ENCODE measurements at places on chromosomes 3 and 15. TPM values are rescaled to one million over a fixed set of nuclear protein-coding genes. Genes with fewer than 3 reads are reported as not detected.
A peak's percentile ranks its signal among the peaks of the same experiment; 100 is the strongest.

DNA sequence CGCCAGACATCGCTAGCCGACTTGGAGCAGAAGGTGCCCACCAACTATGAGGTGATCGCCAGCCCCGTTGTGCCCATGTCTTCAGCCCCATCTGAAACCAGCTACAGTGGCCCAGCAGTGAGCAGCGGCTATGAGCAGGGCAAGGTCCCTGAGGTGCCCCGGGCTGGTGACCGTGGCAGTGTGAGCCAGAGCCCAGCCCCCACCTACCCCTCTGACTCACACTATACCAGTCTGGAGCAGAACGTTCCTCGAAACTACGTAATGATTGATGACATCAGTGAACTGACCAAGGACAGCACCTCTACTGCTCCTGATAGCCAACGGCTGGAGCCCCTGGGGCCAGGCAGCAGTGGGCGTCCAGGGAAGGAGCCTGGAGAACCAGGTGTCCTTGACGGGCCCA lies 12.9 kb upstream of the APEH start:
- DNase-seq, result no peak

The SLC6A1 gene
- not detected for total RNA-seq

DNA sequence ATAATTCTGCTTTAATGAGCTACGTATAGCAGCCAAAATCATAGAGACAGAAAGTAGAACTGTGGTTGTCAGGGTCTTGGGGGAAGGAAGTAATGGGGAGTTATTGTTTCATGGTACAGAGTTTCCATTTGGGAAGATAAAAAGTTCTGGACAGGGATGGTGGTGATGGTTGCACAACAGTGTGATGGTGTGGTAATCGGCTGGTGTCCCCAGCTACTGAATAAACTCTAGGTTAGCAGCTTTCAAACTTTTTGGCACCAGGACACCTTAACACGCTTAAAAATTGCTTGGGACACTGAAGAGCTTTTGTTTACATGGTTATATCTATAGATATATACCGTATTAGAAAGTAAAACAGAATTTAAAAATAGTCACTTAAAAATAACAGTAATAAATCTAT lies 166.0 kb downstream of the NEK11 start:
- no peak for DNase-seq

DNA sequence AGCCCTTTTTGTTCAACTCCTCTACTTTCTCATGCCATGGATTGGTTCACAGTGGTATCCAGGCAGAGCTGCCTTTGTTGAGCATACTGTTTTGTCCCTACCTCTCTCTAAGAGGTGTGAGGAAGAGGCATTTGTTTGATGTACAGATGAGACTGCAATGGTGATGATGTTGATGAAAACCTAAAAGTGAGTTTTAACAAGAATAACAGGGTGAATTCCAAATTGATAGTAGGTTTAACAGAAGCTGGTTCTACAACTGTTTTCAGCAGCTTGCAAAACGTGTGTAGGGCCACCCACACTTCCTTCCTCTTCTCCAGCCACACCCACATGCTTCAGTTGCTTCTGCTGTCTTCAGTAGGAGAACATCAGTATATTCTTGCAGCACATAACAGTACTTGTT lies 10.2 kb downstream of the SNRK start:
- peak; percentile 53 for DNase-seq

DNA sequence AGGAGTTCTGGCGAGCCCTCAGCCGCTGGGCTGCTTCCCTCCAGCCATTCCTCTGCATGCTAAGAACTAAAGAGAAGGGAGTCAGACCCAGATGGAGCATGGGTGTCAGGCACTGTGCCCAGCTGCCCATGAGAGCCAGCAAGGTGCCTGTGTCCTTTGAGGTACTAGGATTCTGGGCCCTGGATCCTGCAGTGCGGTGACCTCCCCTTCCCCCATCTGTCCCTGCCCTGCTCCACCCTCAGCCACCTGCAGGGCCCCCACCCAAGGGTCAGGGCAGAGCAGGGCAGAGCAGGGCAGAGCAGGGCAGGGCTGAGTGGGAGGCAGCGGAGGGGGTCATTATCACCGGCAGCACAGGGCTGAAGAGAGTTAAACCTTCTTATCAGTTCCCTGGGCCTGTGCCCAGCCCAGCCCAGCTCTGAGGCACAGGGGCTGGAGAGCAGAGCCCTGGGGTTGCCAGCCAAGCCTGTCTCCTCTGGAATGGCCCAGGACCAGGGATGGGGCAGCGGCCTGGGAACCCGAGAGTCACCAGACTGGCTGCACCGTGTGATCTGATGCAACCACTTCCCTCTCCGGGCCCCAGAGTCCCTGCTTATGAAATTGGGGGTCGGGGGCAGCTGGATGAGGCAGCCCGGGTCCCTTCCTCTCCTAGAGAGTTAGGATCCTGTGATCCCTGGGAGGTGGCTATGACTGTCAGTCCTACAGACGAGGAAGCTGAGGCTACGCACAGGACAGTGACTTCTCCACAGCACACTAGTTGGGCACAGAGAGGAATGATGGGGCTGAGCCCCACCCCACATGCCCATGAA lies 17.3 kb downstream of the ZDHHC19 start:
- DNase-seq, result no peak

The ALDH1A2 gene
- total RNA-seq, result 2.6 TPM

DNA sequence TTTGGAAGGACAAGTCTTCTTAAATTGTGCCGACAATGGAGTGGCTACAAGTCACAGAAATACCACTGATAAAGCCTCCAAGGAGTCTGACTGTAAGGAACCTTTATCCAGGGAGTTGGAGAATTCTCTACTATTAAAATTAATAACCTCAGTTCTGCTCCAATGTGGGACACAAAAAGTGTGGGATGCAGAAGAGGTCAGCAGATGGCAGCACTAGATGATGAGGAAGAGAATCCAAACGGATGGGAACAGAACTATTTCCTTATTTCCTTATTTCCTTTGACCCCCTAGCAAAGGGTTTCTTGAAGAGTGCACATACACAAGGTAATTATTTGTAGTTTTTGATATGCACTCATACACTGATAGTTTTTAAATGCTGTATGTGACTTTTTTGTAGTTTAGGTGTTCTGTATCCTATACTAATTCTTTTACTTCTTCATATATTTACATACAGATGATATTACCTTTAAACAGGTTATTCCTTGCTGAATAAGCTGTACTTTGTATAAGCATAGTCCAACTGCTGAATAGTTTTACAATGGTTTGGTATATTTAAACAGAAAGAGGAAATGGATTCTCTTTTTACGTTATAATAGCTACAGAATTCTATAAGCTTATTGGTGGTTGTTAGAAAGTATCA lies 25.6 kb upstream of the NLGN1 start:
- no peak for DNase-seq

DNA sequence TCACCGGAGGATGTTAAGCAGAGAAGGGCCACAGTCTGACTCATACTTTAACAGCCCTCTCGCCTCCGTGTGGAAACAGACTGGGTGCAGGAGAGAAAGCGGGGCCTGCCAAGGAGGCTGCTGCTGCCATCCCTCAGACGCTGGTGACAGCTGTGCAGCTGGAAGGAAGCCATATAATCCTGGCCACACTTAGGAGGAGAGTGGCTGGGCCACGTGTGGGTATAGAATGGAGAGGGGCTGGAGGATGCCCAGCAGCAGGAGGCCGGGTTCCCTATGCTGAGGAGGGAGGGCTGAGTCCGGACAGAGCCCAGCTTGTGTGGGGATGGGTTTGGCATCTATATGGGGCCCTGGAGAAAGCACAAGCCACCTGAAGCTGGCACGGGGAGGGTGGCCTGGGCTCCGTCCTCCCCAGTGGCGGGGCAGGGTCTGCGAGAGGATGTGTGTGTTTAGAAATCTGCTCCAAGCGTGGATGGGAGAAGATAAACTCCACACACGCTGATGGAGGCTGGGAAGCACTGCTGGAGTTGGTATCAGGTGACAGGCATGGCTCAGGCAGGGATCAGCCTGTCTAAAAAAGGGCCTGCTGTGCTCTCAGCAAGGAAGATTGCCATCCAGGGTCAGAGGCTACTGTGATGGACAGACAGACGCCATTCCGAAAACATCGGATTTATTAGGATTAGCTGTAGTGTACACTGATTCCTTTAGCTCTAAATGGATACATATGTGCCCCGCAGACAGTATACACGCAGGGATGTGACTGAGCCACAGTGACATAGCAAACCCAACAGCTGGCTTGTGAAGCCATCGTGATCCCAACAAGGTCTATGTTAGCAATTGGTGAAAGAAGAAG lies 15.9 kb downstream of the ABTB1 start:
- no peak for DNase-seq

The SIDT1 gene
- total RNA-seq, result 21.3 TPM

The MBD4 gene
- 60.9 TPM for total RNA-seq

DNA sequence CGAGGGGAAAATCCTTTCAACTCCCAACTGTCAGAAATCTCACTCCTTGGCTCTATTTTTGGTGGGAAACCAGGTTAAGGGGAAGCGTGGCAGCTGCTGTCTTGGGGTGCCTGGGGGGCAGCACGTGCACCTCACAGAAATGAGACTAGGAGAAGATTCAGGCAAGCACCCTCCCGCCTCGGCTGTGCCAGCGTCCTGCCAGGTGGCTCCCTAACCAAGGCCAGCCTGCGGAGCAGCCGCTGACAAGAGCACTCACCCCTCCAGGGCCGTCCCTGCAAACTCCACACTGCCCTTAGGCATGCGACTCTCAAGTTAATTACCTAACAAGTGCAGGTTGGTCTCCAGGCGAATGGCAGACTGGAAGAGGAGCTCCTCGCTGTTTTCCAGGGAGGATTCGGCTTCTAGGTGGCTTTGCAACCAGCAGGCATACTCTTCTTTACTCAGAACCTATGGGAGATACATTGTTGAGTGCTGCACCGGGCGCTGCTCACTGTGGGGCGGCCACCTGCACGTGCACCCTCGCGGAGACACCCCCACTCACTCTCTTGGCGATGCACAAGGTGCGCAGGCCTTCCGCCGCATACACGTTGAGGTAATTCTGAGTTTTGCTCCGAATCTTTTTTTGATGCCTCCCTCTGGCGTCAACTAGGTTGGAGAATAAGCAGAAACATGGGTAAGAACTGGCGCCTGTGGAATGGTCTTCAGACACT lies 155.3 kb downstream of the ATP10A start:
- DNase-seq, result no peak

GRCh38 chr3:50481992-50482391 lies 21.4 kb downstream of the CACNA2D2 start:
- DNase-seq, result no peak

The PIAS1 gene
- 48.1 TPM for total RNA-seq

- no peak for DNase-seq
Observed at GRCh38 chr3:120161902-120162301, 67.7 kb upstream of the GSK3B start.

DNA sequence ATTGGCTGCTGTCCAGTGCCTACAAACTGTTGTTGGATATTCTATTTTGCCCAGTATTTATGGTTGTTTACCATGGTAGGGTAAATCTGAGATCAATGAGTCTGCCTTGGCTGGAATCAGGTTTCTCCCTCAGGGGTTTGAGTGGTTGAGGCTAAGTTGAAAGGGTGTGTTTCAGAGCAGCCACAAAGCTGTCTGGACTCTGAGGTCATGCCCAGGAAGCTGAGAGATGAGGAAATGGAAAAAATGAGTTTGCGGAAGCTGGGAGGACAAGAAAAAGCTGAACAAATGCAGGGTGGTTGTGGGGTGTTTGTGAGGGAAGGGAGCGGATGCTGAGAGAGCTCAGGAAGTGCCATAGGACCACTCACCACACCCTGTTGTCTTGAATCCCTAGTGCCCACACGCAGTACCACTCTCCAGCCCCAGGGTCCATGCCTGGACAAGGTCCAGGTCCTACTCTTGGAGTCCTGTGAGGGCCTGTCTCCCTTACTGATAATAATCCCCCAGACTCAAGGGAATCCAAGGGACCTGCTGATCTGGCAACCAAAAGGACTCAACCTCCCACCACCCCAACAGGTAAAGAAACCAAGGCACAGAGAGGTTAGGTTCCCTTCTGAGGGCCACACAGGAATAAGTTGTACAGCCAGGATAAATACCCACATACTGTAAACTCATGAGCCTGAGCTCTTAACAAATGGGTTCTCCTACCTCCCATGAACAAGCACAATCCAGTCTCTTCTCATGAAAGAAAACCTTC lies 81.6 kb downstream of the PPCDC start:
- DNase-seq, result peak; percentile 44

The IFT57 gene
- total RNA-seq, result 23.0 TPM

GRCh38 chr3:90062631-90063200 lies 955.3 kb downstream of the EPHA3 start:
- DNase-seq, result no peak

GRCh38 chr3:130895690-130896488 lies 2.0 kb downstream of the ATP2C1 start:
- peak; percentile 24 for DNase-seq

The KLF13 gene
- total RNA-seq, result 273 TPM

All from activated T-cell treated with anti-CD3 and anti-CD28 coated beads, Interleukin-2, amount 50 U/mL, for 72 hours (primary cell).